Putamen (tissue), 1 donor: ENCODE measurements at places on chromosomes 12 and 14.

- no peak for DNase-seq
These were observed 6.0 kb downstream of the SLCO1C1 start for GRCh38 chr12:20701106-20701505.

DNA sequence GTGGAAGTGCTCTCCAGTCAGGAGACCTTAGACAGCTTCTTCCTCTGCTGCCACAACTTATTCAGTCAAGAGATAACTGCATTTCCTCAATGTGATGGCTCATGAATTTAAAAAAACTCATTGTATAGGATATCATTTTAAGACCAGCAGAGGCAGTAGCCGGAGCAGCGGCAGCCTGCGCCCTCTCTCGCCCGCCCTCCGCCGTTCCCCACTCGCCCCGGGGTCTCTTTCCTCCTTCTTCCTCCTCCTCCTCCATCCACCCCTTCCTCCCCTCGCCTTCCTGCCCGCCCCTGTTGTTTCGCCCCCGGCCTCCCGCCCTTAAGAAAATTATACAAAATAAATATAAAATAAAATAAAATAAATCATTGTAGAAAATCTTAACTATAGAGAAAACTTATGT is 687.6 kb downstream of the FLRT2 start:
- DNase-seq: no peak

- no peak for DNase-seq
These were observed 186.6 kb upstream of the EEA1 start for GRCh38 chr12:93115646-93116045.

DNA sequence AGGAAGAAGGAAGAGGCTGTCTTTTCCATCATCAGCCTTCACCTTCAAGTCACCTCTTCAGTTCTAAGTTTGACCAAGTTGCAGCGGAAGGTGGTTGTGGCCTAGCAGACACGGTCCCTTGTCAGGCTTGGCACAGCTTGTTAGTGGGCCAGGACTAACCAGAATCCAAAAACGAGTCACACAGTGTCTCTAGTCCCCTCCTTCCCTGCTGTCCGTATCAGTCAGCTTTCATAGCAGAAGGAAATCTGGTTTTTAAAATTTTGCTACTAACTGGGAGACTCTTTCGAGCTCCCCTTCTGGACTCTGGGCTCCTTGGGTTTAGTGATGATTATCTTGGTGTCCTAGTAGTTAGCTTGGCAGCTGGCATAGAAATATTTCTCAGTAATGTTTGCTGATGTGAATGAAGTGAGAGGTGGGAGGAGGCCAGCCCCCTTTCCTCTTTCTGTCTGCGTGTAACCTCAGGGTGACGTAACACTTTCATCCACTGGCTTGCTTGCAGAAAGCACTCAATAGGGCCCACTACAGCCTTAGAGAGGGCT is 3.8 kb downstream of the ETV6 start:
- no peak for DNase-seq

- DNase-seq: peak; percentile 66
These were observed 46.6 kb downstream of the KSR2 start for GRCh38 chr12:117921929-117922777.

DNA sequence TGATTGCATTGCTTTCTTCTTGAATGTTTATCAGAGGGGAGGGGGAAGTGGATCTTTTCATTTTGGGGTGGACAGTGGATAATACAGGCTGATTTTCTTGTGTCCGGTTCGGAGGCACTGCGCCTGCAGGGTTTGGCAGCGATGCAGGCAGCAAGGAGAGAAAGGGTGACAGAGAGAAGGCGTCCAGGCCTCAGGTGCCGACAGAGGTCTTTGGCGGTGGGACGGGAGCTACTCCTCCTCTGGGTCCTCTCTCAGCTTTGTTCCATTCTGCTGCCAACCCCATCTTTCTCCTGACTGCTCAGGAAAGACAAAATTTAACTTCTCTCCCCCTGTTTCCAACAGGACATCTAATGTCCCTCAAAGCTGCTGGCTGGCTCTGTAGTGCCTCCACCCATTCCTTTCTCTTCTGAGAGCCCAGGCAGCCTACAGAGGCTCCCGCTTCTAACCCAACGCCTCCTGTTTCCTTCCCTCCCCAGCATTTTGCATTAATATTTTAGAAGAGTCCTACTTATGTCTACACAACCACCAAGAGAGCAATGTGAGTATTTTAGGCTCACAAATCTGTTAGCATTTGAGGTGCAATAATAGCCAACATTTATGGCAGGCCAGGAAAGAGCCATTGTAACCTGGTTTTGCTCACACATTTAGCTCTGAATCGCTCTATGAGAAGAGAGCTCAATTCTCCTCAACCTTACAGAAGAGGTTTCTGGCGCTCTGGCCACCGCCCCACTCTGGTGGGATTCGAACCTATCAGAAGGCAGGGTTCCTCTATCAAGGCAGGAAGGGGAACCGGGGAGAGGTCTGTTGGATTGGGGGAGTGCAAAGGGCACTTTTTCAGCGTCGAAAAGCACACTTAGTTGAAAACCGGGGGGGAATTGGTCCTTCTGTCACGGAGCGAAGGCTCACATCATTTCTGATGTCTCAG is 7.1 kb upstream of the TBX5 start:
- no peak for DNase-seq

DNA sequence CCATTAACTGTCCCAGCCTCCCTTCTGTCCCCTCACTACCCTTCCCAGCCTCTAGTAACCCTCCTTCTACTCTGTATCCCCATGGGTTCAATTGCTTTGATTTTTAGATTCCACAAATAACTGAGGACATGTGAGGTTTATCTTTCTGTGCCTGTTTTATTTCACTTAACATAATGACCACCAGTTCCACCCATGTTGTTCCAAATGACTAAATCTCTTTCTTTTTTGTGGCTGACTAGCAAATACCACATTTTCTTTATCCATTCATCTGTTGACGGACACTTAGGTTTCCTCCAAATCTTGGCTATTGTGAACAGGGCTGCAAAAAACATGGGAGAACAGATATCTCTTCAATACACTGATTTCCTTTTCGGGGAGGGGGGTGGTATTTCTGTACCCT is 65.7 kb downstream of the PRKD1 start:
- no peak for DNase-seq

DNA sequence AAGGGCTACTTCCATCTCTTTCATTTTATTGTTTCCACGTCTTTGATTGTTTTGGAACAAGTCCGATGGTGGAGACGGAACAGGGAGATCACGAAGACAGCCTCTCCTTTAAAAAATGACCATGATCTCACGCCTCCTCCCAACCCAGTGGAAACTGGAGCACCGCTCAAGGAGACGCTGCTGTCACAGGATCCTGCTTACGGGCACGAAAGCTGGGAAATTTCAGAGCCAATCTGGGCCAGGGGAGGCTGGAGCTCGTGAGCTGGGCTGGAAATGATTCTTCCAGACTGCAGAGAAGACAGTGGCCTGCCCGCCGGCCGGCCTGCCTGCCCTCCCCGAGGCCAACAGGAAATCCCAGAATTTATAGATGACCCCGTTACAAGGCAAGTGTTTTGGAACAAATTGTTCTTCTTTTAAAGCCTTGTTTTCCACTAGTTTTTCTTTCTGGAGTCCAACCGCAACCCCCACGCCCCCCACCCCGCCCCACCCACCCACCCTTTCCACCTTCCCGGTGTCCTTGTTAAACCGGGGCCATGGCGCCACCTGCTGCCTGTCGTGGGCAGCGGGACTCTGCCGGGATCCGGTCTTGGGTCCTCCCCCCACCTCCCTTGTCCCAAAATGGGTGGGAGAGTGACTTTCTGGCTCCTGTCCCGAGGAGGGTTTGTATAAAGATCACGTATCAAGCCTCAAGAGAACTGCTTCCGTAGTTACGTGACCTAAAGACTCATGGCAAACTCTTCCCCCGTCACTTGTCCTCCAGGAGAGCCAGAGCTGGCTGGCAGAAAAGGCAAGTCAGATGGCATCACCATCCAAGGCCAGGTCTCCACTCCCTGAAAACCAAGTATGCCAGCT is 40.3 kb downstream of the MAP1LC3B2 start:
- DNase-seq: no peak

DNA sequence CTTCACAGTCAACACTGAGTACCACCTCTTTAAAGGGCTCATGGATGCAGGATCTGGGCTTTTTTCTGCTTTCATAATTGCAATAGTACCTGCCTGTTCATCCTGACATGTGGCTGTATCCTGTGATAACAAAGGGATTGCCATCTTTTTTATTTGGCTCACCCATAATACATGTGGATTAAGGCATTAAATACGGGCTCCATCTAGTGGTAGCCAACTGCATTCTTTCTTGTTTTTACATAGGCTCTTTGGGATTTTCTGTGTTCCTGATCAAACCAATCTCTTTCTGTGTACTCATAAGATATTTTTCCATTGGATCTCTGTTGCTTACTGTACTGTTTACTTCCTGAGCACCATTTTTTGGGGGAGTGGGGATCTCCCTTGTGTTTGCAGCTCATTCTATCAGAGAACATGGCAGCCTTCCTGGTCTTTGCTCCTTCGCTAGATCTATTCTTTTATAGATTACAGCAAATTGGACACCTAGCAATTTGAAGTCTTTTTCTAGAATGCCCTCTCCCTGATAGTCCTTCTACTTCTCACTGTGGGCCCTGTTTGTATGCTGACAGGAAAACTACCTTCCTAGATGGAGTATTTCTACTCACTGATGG is 723.4 kb upstream of the MDGA2 start:
- DNase-seq: peak; percentile 18

GRCh38 chr14:33568935-33569579 is 381.8 kb downstream of the EGLN3 start:
- DNase-seq: no peak
